ENCODE measurements at places on chromosomes 7 and 10. TPM values are rescaled to one million over a fixed set of nuclear protein-coding genes. Genes with fewer than 3 reads are reported as not detected.

The TEX36 gene
- total RNA-seq: not detected

The NET1 gene
- total RNA-seq: 82.1 TPM

The TYSND1 gene
- 32.2 TPM for total RNA-seq

The SPDYE1 gene
- not detected for total RNA-seq

The OPN4 gene
- not detected for total RNA-seq

The ENTPD1 gene
- total RNA-seq: not detected

The CPA2 gene
- not detected for total RNA-seq

The CAMK1D gene
- total RNA-seq: 0.15 TPM

The SORCS3 gene
- not detected for total RNA-seq

The TET1 gene
- total RNA-seq: under 0.01 TPM

The PKD2L1 gene
- total RNA-seq: not detected

- DNase-seq: no peak
Measured at GRCh38 chr10:132326925-132327324, 5.1 kb upstream of the LRRC27 start.

- no peak for DNase-seq
Measured at GRCh38 chr7:149599636-149600206, 102.1 kb upstream of the ZNF746 start.

- DNase-seq: no peak
Measured at GRCh38 chr10:18400201-18400905, 251.0 kb downstream of the NSUN6 start.

- no peak for DNase-seq
Measured at GRCh38 chr7:102262546-102262945, 24.1 kb upstream of the SH2B2 start.

GRCh38 chr7:124618871-124619270 lies 146.7 kb downstream of the GPR37 start:
- no peak for DNase-seq

- DNase-seq: no peak
Measured at GRCh38 chr7:11473220-11473619, 358.8 kb downstream of the THSD7A start.

- no peak for DNase-seq
Measured at GRCh38 chr7:20642166-20642565, 26.7 kb downstream of the ABCB5 start.

DNA sequence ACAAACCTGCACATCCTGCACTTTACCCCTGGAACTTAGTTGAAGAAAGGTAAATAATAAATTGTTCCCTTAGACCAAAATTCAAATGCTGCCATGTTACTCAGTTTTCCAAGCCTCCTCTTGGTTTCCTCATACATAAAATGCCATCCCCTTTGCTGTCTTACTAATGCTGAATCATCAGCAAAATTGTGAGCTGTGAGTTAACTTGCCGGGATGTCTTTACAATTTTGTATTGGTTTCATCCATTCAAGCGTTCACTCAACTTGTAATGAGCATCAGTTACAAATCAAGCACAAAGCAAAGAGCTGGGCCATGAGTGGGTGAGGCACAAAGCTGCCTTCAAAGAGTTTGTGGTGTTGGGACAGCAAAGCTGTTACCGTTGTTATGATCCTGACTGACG lies 395.8 kb upstream of the ZMIZ1 start:
- DNase-seq: no peak

DNA sequence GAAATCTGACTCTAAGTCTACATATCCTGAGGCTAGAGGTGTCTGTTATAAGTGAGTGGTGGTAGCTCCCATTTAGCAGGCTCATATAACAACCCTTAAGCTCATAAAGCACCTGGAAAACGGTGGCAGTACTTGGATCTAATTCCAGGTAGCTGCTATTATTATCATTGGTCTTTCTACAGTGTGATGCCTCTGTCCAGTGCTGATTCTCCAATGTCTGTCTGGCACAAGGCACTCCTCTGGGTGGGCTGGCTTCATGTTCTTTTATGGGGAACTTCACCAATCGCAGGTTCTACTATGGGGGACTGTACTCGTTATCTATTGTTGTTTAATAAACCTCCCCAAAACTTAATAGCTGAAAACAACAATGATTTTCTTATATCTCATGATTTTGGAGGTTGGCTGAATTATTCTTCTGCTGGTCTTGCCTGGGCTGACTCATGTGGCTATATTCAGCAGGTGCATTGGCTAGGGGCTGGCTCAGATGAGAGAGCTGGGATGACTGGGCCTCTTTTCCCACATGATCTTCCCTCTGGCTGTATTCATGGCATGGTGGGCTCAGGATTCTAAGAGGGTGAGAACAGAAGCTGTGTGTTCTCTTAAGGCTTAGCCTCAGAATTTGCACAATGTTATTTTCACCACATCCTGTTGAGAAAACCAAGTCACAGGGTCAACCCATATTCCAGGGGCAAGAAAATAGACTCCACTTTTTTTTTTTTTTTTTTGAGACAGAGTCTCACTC lies 93.0 kb upstream of the PCGF5 start:
- no peak for DNase-seq

DNA sequence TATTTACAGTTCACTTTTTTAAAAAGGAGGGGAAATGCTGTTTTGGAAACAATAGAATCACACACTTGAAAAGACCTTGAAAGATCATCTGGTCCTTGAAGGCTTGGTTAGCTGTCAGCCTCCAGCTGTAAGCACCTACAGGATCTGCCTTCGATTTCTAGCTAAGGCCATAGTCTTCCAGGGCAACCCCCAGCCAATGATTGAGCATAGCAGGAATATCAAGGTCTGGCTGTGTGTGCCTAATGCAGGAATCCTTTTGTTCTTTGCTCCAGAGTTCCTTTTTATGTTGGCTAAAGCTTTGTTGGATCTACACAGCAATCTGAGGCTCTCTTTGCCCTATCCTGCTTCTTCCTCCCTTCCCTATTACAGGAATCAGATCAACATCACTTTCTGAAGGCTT lies 5.2 kb upstream of the YAE1 start:
- DNase-seq: no peak

- DNase-seq: no peak
Measured at GRCh38 chr7:78912781-78913180, 540.7 kb downstream of the MAGI2 start.

DNA sequence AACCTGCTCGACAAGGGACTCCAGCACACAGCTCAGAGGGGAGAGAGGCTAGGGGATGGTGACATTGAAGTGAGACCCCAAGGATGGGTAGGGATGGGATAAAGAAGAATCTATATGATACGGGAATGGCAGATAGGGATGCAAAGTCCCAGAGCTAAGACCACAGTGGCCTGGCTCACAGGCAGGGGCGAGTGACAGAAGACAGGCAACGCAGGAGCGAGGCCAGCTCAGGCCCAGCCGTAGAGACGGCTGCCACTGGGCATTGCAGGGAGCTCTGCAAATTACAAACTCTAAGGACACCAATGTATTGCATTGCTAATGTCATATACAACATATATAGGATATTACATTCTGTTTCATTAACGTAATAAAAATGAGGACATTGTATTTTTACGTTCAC lies 131.4 kb downstream of the TCERG1L start:
- no peak for DNase-seq

- DNase-seq: no peak
Measured at GRCh38 chr10:31171402-31172083, 139.9 kb upstream of the ZNF438 start.

GRCh38 chr10:123398180-123398591 lies 244.0 kb downstream of the BUB3 start:
- no peak for DNase-seq

DNA sequence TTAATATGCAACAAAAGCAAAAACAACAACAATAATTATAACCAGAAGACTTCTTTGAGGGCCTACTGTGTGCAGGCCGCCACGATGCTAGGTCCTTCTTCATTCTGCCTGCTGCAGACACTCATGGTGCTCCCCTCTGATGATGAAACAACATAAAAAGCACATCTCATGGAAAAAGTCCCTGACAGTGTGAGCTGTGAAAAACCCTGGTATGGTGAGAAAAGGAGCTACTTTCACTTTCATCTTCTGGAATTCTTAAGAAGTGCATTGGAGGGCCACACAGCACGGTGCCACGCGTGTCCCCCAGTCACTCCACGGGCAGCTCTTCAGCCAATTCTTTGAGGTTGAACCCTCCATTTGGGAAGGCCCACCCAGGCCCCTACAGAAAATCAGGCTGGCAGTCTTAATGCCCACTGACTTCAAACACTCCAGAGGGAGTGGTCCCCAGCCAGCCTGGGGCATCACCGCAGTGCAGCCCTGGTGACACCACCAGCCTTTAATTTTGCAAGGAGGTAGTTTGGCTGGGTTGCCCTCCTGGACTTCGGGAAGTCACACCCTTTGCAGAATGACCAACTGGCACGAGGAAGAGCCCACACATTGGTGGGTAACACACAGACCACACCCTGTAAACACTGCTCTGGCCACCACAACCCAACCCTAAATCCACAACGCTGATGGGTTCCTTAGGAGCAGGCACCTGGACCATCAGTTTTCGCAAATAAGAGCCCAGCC lies 7.7 kb downstream of the KCNMA1 start:
- DNase-seq: no peak

DNA sequence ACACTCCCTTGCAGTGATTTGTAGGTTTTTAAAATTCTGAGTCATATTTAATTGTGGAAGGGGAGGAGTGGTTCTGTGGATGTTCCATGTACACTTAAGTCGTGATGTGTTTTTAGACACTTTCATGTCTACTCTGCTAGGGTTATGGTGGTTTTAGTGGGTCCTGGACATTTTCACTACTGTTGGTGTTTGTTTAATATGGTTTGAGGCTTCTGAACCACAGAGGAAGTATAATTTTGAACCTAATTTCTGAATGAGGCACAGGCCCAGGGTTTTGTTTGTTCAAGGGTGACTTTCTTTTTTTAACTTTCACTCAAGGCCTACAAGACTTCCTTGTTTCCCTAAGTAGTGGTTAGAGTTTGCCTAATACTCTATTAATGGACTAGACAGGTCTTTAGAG lies 13.3 kb downstream of the SLC26A5 start:
- DNase-seq: no peak

DNA sequence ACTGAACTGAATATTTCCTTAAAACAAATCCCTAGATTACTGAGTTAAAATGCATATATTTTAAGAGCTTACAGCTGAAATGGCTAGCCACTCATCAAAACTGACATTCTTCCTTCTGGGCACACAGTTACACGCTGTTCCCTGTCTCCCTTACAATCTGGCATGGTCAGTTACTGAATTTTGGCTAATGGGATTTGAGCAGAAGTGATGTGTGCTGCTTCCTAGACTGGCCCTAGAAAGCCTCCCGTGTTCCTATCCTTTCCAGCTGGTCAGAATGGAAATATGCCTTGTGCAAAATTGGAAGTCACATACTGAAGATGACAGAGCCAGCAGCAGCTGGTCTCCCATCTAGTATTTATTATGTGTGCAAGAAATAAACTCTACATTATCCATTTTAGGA lies 128.7 kb upstream of the NAMPT start:
- no peak for DNase-seq

DNA sequence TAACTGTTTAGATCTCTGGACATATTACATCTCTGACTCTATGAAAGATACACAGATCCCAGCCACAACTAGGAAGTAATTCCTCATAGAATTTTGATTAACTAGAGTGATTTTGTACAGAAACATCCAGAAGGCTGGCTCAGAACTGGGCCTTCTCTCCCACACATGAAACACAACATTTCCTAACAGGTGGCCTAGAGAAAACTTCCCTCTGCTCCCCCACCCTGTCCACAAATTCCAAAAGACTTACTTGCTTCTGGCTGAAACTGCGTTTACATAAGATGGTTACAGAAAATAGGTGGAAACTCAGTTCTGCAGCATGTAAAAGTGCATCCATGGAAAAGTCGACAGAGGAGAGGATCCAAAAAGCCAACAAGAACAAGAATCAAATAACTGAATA lies 132.9 kb downstream of the FZD1 start:
- no peak for DNase-seq

DNA sequence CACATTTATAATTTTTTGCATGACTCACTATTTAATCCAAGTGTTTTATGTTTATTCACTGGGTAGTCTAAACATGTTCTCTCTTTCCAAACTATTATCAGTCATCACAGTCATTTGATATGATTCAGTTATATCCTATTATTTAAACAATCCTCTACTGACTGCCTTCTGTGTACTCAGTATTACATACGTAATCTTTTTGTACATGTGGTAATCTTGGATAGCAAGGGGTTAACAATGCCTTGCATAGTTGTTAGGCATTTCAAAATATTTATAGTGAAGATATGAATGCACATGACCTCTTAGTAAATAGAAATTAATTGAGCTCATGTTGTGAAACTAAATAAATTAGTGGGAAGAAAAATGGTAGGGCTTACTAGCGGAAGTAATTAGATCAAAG lies 379.4 kb upstream of the KIAA1217 start:
- DNase-seq: no peak

- DNase-seq: no peak
Measured at GRCh38 chr10:113431398-113432160, 121.3 kb upstream of the HABP2 start.

GRCh38 chr10:44863344-44864047 lies 47.6 kb upstream of the TMEM72 start:
- DNase-seq: no peak

DNA sequence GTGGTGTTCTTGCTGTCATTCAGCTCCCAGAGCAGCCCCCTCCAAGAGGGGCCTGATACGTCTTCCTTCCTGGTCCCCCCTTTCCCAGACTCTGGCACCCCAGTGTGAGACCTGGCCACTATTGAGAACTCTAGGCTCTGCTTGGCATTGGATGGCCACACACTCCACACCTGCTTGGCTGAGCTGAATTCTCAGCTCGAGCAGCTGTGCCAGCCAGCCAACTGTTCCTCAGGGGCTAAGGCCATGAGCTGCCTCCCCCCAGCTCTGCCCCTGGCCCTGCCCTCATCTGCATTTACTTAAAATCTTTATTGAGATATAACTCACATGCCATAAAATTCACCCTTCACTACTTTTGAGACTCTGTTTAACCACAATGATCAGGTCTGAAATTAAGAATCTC lies 6.7 kb downstream of the TLL2 start:
- no peak for DNase-seq

- DNase-seq: no peak
Measured at GRCh38 chr10:132737390-132738048, 48.4 kb downstream of the NKX6-2 start.

GRCh38 chr10:98097616-98098015 lies 36.8 kb upstream of the R3HCC1L start:
- no peak for DNase-seq

GRCh38 chr7:158607563-158607962 lies 19.9 kb upstream of the PTPRN2 start:
- no peak for DNase-seq

DNA sequence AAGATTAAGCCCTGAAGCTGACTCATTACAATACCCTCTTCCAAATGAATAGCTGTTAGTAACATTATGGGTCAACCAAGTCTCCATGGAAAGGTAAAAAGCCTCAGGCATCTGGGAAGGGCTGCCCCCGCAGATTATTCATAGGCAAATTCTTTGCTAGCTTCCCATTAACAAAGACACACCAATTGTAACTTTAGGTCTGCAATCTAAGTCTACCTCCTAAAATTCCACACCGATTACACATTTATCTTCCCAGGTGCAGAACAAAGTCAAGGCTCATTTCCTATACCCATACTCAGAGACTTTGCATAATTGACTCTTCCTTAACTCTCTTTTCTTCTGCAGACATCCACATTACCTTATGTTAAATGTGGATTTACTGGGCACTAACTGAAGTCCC lies 826.3 kb upstream of the MBL2 start:
- no peak for DNase-seq
